Epithelial cell of esophagus (primary cell): ENCODE measurements at places on chromosomes 12 and 14.

DNA sequence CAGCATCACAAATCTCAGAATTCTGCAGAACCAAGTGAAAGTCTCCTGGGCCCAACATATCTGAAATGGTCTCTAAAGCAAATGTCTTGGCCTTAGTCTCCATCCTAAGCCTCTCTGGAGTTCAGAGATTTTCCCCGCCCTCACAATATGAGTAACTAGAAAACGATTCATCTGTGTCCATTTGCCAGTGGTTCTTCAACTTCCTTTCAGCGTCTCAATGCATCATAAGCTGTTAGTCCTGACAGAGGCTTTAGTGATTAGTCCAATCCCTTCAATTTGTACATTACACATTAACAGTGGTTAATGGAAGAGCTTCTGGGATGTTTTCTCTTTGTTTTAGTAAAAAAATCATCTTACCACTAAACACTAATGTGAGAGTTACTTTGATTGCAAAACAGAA is 17.4 kb downstream of the NPC2 start:
- peak; percentile 55 for DNase-seq

GRCh38 chr14:90695997-90696660 is 120.1 kb downstream of the TTC7B start:
- no peak for DNase-seq

DNA sequence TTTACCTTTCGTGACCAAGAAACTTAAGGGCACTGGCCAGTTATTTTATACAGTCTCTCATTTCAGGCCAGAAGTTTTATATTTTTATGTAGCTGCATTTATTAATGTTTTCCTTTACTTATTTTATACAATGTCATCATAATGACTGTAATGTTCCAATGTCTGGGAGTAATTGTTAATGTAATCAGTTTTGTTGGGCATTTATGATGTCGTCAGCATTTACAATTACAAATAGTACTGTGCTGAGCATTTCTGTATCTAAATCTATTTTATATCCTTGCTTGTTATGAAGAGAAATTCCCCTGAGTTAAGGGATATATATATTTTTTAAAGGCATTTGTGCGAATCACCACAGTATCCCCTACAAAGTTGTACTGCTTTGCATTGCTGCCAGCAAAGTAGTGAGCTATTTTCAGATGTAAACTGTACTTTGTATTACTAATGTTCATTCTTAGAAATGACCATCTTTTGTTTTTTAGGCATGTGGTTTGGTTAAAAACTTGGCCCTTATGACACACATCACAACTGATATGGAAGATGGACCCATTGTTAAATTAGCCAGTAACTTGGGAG is 74.4 kb downstream of the POLR3B start:
- DNase-seq: no peak

GRCh38 chr14:105067140-105067968 is 2.1 kb upstream of the GPR132 start:
- DNase-seq: peak; percentile 57

DNA sequence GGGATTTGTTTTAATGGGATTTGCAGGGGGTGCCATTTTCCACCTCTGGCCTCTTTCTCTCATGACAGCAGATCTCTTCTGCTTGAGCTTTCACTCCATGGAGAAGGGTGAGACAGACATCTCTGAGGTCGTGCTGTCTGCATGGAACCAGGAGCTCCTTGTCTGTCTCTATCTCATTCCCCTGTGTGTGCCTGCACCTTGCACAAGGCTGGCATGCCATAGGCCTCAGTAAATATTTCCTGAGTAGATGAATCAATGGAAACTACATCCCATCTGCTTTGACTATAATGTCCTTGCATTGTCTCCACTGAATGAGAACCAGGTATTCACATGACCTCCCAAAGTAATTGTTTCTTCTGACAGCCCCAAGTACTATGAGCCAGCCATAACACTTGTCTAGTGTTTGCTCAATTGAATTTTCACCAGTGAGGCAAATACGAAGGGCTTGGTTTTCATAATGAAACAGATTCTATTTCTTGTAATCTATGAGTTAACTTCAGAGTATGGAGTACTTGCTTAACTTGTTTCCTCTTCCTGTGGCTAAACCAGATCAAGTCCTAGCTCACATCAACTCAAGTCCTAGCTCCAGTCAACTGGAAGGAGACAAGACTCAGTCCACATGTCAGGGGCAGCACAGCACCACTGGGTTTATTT is 32.3 kb downstream of the KCNK13 start:
- peak; percentile 72 for DNase-seq
